Hypothalamus (tissue), 51 donors: ENCODE measurements at places on chromosomes 11 and 22.

DNA sequence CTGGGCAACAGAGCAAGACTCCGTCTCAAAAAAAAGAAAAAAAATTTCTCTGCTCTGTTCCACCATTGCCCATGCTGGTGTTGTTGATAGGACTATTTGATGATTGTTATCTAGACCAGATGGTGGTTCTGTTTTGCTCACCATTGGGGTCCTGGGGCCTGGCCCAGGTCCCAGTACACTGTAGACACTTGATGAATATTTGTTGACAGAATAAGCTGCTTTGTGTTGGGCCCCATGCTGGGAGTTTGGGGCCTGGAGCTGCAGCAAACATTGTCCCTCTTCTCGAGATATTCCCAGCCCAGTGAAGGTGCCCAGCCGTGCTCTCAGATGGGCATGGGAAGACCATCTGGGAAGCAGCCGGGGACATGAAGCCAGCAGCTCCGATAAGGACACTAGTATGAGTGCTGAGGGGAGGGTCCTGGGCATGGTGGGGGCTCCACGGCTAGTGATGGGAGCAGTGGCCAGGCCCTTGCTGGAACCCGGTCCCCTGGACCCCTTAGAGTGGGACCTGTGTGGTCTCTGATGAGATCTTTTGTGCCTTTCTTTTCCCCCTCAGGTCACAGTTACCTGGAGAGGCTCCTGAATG lies 13.6 kb downstream of the INCENP start:
- no peak for DNase-seq

GRCh38 chr22:26981541-26981940 lies 324.2 kb downstream of the MIAT start:
- DNase-seq, result no peak

- DNase-seq, result no peak
These were observed 93.2 kb downstream of the PHF21B start for GRCh38 chr22:44916281-44917231.

GRCh38 chr22:49149721-49150608 lies 677.7 kb downstream of the BRD1 start:
- no peak for DNase-seq

DNA sequence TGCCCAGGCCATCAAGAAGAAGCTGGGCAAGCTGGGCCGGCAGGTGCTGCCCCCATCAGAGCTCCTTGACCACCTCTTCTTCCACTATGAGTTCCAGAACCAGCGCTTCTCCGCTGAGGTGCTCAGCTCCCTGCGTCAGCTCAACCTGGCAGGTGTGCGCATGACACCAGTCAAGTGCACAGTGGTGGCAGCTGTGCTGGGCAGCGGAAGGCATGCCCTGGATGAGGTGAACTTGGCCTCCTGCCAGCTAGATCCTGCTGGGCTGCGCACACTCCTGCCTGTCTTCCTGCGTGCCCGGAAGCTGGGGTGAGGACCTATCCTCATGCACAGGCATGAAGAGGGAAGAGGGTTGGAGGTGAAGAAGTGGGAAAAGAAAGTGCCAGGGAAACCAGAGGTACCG lies 5.3 kb upstream of the NHERF4 start:
- DNase-seq, result no peak

- DNase-seq, result no peak
These were observed 47.0 kb downstream of the PACSIN2 start for GRCh38 chr22:42967933-42968332.

GRCh38 chr11:62456630-62457029 lies 37.8 kb downstream of the SCGB1A1 start:
- DNase-seq, result no peak

GRCh38 chr11:19881177-19881576 lies 168.5 kb downstream of the NAV2 start:
- no peak for DNase-seq

GRCh38 chr11:33869481-33870422 lies 22.1 kb downstream of the LMO2 start:
- no peak for DNase-seq

DNA sequence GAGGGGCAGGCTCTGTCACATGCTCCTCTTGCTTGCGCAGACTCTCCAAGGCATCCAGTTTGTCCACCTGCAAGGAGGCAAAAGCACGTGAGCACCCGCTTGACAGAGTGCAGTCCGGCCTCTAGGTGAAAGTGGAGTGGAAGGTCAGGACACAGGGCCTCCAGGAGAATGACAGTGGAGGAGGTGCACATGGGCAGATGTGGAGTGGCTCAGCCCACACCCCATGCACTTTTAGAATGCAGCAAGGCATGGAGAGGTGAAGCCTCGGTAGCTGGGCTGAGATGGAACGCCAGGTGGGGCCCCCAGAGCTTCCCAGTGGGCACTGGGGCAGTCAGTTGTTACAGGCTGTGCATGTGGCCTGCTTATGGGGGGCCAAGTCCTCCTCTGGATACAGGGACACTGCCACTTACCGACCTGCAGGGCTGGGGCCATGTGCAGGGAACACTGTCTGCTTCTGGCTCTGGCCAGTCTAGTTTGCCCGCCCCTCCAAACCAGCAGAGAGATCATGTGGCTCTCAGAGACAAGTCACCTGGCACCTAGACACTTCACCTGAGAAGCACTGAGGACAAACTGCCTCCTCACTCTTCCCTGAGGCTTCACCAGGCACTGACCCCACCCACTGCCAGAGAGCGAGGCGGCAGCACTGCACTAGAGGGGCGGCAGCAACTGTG lies 2.3 kb upstream of the SLC25A1 start:
- DNase-seq, result no peak

DNA sequence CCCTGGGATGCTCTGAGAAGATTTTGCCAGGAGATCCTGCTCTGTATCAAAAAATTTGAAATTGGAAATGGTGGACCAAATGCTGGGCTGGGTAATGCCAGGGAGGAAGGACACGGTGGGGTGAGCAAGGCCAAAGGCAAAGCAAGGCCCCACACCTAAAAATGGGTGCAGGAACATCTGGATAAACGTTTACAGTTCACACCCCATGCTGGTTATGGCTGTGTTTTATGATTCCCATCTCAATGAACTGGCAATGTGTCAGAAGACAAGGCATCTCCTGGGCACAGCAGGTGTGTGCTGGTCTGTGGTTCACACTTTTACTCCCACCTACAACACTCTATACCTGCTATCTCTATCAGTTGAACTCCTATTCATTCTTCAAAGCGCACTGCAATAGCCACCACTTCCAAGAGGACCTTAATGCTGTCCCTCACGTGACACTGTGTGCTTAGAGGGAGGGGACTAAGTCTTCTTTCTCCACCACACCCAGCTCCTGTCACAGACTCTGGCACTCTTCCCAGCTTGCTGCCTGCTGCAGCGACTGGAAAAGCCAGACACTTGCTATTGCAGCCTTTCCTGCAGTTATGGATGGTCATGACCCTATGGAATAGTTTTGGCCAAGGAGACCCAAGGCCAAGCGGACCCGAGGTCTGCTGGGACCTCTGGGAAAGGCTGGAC lies 277.5 kb downstream of the CTTN start:
- no peak for DNase-seq

DNA sequence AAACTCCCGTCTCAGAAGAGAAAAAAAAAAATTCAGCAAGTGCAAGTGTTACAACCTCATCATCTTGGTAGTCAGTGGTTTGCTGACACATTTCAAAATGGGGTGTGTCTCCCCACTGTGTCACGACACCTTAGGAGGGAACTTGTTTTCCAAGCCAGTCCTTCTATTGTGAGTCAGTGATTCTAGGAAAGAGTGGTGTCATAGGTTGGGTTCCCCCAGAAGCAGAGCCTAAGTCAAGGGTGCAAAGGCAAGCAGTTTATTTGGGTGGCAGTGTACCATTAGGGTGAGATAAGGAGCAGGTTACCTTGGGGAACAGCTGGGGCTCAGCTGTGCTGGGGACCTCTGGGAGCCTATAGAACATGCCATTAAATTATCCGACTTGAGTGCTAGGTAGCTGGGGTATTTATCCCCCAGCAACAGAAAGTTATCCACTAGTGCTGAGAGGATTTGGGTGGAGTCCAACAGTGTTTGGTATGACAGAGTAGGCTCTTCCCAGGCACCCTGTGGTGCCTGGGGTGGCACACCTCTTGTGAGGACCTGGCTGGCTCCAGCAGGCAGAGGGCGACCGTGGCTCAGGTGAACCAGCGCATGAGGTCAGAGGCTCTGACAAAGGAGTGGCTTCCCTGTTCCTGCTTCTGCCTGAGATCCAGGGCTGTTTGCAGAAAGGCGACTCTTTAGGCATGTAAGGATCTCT lies 41.7 kb downstream of the KIAA1671 start:
- no peak for DNase-seq

DNA sequence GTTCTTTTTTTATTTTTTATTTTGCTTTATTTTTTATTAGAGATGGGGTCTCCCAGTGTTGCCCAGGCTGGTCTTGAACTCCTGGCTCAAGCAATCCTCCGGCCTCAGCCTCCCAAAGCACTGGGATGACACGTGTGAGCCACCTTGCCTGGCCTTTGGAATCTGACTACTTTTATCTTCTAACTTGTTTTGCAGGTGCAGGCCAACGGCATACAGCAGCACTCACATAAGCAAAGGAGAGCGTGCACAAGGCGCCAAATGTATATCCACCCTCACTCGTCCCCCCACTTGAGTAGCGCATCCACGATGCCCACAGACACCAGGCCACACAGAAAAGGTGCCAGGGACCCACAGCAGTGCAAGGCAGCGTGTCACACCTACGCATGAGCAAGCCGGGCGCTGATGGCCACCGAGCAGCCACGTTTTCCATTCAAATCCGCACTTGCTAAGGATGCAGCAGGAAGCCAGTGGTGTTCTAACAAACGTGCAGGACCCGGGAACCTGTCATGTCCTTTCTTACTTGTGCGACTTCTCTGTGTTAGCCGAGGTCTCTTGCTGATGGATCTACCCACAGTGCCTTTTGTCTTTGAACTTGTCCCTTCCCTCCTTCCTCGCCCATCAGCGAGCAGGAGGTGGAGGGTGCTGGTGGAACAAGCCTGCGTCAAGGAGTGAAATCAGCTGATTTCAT lies 5.9 kb downstream of the ASCL2 start:
- no peak for DNase-seq

DNA sequence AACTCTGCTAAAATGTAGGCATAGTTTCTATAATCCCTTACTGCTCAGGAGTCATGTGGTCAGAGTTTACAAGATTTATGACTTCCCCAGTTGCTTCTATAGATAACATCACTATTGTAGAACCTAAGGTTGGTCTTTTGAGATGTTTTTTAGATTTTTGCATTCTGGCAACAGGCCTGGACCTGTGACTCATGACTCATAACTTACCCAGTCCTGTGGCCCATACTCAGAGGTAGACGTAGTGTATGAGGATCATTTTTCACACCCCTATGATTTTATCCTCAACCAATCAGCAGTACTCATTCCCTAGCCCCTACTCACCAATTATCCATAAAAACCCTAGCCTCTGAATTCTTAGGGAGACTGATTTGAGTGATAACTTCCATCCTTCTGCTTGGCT lies 384.4 kb upstream of the DDI1 start:
- DNase-seq, result no peak

DNA sequence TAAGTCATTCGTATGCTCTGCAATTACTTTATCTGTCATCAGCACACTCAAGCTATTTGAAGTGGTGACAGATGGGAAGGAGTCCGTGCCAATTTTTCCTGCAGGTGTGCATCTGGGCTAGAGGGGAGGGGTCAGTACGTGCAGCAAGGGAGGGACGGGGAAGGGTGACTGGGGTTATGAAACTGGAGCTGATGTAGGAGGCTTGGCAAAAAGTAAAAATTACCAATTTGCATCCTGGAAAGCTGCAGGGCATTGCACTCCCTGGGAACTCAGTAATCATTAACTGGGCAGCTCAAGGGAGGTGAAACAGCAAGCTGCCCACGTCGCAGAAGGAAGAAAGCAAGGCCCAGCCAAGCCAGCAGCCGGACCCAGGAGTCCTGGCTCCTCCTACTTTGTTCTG lies 87.1 kb upstream of the TMEM45B start:
- DNase-seq, result no peak

- DNase-seq, result no peak
These were observed 7.7 kb downstream of the LIPT2 start for GRCh38 chr11:74485868-74486267.

DNA sequence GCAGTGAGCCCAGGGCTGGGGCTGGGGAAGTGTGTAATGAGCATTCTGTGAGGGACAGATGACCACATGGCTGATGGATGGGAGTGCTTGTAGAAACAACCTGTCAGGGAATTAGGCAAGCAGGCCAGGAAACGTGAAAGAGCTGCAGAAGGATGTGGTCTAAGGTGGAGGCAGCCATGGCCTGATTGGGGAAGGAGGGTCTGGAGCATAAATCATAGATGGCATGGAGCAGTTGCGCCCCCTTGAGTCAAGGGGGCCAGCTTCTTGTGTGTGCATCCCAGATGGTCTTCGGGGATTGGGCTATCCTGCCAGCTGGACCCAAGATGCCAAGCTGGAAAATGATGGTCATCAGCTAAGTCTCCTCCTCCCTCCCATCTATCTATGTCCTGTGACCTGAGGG lies 119.4 kb upstream of the CLPB start:
- no peak for DNase-seq

DNA sequence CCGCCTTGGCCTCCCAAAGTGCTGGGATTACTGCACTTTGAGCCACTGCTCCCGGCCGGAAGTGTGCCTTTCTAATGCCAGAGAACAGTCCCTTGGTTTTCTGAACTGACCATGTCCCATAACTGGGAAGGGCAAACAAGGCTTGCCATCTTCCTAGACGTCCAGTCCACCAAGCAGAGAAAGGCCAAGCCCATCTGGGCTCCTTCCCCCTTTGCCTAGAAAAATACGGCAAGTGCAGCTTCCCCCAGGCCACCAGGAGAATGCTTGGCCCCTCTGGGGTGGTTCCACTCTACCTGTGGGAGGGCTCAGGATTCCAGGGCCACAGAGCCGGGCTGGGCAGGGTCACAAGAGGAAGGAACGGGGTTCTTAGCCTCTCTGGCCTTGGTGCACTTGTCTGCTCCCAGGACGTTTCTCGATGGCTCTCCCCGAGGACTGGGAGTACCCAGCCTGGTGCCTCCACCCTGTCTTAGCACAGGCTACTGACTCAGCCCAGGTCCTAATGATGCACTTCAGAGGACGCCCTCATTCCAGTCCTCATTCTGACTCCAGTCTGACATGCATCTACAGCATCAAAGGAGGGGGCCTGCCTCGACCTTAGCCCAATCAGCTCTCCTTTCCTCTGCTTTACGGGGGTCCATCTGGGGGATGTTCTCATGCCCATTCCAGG lies 1.2 kb downstream of the USP2 start:
- no peak for DNase-seq

- no peak for DNase-seq
These were observed 27.2 kb upstream of the GLYATL1 start for GRCh38 chr11:58912124-58912523.

- no peak for DNase-seq
These were observed 91.1 kb downstream of the ST3GAL4 start for GRCh38 chr11:126446581-126446980.

GRCh38 chr11:109071712-109072524 lies 350.1 kb upstream of the C11orf87 start:
- no peak for DNase-seq

DNA sequence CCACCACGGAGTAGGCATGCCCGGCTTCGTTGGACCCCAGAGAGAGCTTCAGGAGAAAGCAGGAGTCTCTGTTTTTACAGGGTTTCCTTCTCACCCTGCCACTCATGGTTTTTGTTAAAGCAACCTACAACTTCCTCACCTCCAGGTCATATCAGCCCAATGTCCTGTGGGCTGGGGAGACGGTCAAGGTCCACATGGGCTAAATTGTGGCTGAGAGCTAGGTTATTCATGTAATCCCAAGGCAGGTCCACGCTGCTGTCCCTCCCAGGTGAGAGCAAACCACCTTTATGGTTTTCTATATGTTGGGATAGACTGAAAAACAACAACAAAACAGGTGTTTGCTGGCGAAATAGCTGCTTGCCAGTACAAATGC lies 19.5 kb downstream of the TSPAN32 start:
- no peak for DNase-seq

GRCh38 chr11:102012946-102013345 lies 34.3 kb upstream of the CFAP300 start:
- DNase-seq, result no peak
